ENCODE measurements at places on chromosomes 11 and 22.

DNA sequence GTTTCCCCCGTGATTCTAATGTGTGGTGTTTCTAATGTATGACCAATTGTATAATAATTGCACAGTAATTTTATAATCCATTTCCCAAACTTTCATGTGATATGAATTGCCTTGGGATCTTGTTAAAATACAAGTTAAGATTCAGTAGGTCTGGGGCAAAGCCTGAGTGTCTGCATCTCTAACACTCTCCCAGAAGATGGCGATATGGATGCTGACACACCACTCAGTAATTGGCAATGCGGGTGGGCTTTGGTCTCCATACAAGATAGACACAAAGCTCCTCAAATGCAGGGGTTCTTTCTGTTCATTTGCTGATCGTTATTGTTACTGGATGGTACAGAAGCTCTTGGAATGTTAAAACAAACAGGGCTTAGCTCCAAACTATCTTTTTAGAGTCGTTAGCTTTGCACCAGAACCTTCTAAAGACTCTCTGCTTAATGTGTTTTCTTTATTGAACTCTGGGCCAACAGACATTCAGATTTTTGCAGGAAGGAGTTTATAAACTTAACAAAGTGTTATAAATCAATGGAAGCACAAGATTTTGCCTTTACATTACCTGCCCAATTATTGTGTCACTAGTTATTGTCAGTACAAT is 45.4 kb upstream of the ANO3 start:
- peak; percentile 37 for DNase-seq

GRCh38 chr11:104332110-104332509 is 168.2 kb upstream of the PDGFD start:
- peak; percentile 9 for DNase-seq

DNA sequence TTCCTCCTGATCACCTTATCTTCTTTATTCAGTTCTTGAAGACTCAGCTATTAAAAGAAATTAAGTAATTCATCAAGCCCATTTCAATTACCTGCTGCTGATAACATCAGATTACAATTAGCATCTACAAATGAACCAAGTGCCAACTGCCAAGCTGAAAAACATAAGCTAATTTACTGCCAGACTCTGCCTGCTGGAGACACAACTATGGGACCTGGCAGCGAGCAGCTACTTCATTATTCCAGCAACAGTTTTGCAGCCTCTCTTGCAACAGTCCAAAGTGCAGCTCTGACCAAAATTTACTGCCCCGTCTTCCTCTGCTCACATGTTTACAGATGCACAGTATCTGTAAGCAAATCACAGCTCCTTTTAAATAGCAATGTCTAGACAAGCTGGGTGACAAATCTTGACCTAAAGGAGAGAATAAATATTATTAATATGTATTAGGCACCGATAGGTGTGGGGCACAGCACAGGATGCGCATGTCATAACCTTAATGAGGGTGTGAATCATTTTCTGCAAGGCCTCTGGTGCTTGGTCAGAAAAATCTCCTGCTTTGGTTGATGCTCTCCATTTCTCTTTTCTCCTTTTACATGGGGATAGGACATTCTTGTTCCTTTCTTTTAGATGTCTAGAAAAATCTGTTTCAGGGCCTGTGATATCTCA is 232.2 kb upstream of the PITPNB start:
- no peak for DNase-seq

GRCh38 chr11:64086258-64087123 is 50.8 kb downstream of the FLRT1 start:
- DNase-seq, result no peak

GRCh38 chr11:79374727-79375126 is 66.1 kb downstream of the TENM4 start:
- DNase-seq, result no peak

DNA sequence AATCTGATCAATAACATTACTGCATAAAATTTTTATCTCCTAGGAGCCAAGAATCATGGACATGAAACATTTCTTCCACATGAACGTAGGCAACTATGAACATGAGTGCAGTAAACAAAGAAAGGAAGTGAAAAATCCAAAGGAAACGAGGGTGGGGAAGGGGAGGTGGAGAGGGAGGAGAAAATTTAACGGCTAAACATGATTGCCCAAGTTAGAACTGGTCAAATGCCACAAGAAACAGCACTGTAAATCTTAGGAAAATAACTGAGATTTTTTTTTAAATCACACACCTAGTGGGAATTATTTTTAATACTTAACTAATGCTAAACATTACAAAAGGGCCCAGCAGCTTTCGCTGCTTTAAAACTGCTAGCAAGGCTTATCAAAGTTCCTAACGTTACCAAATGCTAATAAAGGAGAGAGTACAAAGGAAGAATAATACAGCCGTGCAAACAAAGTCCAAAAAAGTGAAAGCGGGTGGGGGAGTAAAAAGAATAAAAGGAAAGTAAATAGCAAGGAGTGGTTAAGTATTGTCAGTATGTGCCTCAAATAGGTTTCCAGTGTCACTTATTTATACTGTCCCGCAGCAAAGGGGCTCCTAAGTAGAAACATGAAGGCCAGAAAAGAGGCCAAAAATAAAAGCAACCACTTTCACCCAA is 13.7 kb downstream of the NARS2 start:
- peak; percentile 94 for DNase-seq

- DNase-seq, result no peak
Measured at GRCh38 chr22:32842486-32842885, 41.0 kb downstream of the TIMP3 start.

- no peak for DNase-seq
Measured at GRCh38 chr11:70535191-70535971, 137.1 kb downstream of the CTTN start.

DNA sequence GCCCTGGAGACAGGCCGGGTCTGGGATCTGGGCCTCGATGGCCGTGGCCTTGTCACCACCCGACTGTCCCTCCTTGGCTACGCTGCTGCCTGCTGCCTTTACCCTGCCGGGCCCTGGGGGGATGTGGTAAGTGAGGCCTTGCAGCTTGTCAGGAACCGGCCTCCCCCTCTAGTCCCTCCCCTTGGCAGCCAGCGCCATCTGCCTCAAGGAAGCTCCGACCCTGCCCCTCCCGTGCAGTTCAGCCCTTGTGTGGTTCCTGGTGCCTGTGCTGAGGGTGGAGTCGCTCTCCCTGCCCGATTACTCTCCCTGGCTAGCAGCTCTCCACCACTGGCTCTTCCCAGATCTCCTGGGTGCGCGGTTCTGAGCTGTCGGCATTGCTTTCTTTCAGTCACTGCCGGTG is 33.7 kb downstream of the CTTN start:
- no peak for DNase-seq

GRCh38 chr22:19035474-19036228 is 86.6 kb downstream of the DGCR2 start:
- DNase-seq, result no peak

- peak; percentile 72 for DNase-seq
Measured at GRCh38 chr22:36197065-36197440, 4.6 kb downstream of the APOL4 start.

DNA sequence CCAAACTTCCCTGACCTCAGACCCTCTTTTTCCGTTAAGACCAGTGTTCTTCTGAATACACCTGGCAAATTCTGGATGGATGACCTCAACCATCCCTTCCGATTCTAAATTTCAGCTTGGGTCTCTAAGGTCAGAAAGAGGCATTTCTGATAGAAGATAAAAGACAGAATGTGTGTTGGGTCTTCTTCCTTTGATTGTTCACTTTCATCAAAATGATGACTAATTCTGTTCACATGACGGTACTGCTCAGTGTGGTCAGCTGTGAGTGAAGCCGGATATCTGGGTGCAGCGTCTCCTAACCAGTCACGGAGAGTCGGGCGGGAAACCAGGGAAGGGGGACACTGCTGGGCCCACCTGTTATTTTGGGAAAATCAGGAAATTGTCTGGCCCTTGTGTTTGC is 151.6 kb upstream of the NAV2 start:
- DNase-seq, result peak; percentile 81

DNA sequence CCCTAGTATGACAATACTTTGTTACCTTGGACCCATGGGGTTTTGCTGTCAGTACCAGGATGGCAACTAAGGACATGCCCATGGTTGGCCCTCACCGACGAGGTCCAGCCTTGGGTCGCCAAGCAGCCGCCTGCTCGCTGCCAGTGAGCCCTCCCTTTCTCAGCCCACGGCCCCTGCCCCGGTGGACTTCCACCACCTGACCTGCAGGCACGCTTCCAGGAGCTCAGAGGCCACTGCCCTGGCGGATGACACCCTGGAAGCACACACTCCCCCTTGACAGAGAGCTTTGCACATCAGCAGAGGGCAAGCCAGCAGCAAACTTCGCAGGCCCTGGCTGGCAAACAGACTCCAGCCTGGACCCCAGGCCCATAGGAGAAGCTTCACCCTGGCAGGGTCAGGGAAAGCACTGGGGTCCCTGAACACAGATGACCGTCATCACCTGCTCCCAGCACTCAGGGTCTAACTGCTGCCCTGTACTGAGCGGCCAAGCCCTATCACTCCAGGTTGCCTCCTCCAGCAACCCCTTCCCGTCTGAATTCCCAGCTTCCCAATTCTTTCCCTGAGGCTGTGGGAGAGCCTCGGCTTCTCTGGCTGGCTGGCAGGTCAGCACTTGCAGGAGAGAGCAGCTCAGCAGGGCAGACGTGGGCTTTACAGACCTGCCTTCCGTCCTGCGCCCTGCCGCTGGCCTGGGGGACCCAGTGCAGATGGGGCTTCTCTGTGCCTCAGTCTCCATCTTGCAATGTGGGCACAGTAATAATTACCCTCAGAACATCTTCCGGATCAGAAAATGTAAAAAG is 2.7 kb upstream of the PPARA start:
- no peak for DNase-seq

- DNase-seq, result no peak
Measured at GRCh38 chr11:18523084-18523483, 3.7 kb downstream of the TSG101 start.

GRCh38 chr11:128576555-128576954 is 10.8 kb downstream of the ETS1 start:
- peak; percentile 43 for DNase-seq

DNA sequence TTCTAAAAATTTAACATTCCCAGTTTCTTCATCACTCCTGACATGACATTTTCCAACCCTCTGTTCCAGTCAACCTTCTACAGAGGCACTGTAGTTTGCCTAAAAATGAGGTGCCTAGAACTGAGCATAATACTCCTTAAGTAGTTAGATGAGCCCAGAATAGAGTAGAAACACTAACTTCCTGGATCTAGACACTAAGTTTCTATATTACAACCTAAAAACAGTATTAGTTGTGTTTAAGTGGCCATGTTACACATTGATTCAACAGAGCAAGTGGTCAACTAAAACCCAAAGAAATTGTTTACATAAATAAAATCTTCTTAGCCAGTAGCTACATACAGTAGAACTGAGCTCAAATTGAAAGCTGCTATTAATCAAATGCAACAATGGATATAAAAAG is 1.3 kb downstream of the HPS5 start:
- no peak for DNase-seq

DNA sequence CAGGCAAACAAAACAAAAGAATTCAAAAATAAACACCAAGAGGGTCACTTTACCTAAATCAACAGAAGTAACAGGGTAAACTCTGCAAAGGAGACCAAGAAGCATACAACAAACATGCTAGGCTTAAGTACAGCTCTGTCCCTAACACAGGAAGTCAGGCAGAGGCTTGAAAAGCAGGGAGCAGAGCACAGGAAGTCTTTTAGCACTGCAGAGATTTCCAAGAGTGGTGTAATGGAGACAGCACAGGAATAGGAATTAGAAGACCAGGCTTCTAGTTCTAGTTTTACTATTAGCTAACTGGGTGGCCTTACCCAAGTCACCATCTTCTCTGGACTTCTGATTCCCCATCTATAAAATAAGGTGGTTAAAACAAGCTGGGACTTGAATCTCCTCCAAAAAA is 1.9 kb downstream of the RBFOX2 start:
- DNase-seq, result peak; percentile 49

- DNase-seq, result no peak
Measured at GRCh38 chr11:65773784-65774411, 6.9 kb downstream of the AP5B1 start.

- no peak for DNase-seq
Measured at GRCh38 chr11:11584530-11584810, 37.3 kb downstream of the GALNT18 start.

DNA sequence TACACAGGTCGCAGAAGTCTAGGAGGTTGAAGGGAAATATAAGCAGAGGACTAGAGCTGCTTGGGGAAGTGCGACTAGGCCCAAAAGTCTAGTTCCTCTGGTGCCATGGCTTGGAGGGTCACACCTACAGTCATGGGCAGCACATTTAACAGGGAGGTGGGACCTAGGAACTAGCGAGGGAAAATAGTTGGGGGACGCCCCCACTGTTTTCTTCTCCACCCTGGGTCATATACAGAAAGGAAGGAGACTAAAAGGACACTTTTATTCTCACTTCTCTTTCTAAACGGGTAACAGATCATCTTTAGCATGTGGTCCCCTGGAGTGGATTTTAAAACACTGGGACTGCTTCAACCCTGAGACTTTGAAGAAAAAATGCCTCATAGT is 16.6 kb downstream of the APIP start:
- DNase-seq, result no peak

- no peak for DNase-seq
Measured at GRCh38 chr11:72380132-72380503, 54.2 kb downstream of the CLPB start.

DNA sequence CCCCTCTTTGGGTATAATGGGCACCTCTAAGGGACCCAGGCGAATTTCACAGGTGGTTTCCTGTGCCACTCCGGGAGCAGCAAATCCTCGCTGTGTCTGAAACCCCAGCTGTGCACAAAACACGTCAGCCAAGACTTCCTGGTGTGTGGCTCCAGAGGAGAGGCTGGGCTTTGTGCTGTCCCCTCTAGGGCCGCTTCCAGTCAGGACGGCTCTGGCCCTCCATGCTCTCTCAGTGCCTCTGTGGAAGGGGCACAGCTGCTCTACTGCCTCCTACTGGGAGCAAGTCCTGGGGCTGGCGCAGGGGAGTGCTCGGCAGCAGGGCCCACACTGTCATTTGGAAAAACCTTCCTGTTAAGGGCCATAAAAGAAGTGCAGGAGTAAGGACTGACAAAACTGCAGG is 23.7 kb upstream of the ARFGAP3 start:
- no peak for DNase-seq

- DNase-seq, result no peak
Measured at GRCh38 chr22:50621356-50621880, 6.5 kb downstream of the ARSA start.

DNA sequence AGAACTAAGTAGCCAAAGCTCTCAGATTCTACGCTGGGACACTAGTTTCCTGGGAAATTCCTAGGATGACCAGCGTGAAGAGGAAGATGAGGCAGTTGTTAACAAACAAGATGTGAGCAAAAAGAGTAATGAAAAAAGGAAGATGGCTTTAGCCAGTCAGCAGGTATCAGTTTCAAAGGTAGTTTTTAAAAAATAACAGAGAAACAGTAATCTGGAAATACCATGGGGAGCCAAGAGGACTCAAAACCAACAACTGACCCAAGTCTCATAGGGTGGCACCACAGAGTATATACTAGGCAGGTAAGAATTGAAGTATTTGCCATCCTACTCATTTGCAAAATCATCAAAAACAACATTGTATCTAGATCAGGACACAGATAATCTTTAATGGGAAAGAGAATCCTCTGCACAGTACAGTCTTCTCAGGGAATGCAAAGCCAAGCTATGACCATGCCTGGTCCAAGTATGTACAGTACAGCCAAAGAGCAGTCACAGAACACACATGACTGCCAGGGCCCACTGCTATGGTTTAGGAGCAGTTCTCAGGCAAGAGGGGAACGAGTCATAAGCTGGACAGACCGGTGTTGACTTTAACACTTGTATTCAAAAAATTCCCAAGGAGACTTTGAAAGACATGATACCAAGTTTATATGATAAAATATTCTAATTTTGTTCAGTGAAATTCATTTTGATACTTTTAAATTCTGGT is 20.6 kb downstream of the MSANTD4 start:
- DNase-seq, result no peak

- DNase-seq, result no peak
Measured at GRCh38 chr11:122625976-122626665, 29.4 kb upstream of the UBASH3B start.

- no peak for DNase-seq
Measured at GRCh38 chr11:79960461-79960860, 519.6 kb upstream of the TENM4 start.

All from endothelial cell of umbilical vein (primary cell).